ENCODE measurements at places on chromosomes 6 and 20.

GRCh38 chr6:149259753-149260152, 57.8 kb upstream of the TAB2 start:
- DNase-seq = no peak

DNA sequence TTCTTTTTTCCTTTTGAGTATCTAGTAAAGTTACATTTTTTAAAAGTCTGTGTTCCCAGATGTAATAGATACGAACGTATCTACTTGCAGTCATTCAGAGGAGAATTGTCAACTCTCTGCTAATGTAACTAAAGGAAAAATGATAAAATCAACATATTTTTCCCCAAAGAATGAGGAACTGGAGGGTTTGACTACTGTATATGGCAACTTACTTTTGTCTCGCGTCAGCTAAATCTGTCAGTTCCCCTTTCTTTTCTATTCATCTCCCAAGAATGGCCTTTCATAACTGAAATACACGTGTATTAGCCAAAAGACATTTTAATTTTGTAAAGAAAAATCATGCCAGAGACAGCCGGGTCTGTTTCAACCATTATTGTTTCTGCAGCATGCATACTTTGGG, 5.4 kb downstream of the EYA2 start:
- no peak for DNase-seq

- DNase-seq = no peak
Measured at GRCh38 chr6:12473494-12473893, 183.3 kb downstream of the EDN1 start.

DNA sequence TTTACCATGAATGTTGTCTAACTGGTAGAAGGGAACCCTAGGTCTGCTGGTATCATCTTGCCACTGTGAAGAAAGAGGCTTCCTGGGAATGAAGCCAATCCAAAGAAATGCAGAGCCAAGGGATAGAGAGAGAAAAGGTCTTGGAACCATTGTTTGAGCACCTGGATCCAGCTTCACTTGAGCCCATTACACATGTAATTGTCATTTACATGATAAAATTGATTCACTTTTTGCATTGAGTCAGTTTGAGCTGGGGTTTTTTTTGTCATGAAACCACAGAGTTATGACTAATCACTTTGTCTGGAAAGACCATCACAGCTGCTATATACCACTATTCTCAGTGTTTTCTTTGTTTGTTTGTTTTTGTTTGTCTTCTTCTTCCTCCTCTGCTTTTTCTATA, 112.3 kb downstream of the CBLN4 start:
- DNase-seq = no peak

DNA sequence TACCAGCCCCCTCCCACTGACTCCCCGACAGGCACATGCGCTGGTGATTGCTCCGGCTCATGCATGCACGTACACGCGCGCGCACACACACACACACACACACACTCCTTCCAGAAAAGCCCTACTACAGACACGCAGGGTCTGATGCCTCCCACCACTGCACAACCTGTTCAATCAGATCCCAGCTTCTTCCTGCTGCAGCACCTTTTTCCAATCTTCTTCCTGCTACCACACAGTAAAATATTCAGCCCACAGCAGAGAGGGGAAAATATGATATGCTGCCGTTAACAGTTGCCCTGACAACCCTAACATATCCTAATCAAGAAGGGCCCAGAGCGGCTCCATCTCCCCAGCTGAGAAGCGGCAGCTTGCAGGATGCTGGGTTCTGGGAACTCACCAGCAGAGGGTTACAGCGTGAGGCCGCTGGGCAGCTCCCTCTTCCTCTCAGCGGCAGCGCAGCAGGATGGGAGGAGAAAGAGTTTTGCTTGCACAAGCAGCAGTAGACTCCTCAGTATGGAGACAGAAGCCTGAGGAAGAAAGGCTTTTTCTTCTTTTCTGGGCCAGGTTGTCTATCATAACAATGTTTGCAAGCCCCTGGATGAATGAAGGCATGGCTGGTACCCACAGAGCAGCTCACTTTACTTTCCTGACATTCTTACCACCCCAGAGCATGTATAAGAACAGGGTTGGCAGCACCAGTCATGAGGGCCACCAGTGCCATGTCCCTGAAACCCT, 23.9 kb downstream of the MAP7 start:
- DNase-seq = peak; percentile 36

- no peak for DNase-seq
Measured at GRCh38 chr20:60632391-60633262, 619.4 kb upstream of the CDH4 start.

DNA sequence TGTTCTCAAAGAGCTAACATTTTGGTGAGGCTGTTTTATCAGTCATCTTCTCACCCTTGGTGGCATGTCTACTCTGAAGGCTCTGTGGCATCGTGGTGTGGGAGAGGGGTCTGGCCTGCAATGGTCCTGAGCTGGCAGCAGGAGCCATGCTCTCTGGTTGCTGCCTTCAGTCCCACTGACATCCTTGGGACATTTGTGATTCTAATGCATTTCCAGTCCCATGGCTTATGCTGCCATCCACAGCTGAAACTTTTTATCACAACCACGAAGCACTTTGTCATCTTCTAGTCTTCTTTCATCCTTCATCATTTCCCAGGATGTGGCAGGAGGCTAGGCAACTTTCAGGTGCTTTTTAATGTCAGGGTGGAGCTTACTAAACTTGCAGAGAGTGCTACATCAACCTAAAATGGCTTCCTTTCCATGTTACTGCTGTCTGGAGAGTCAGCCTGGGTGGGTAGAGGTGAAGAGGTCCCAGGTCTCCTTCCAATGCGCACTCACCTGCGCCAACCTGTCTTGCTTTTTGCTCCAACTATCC, 77.1 kb downstream of the GPR63 start:
- no peak for DNase-seq

DNA sequence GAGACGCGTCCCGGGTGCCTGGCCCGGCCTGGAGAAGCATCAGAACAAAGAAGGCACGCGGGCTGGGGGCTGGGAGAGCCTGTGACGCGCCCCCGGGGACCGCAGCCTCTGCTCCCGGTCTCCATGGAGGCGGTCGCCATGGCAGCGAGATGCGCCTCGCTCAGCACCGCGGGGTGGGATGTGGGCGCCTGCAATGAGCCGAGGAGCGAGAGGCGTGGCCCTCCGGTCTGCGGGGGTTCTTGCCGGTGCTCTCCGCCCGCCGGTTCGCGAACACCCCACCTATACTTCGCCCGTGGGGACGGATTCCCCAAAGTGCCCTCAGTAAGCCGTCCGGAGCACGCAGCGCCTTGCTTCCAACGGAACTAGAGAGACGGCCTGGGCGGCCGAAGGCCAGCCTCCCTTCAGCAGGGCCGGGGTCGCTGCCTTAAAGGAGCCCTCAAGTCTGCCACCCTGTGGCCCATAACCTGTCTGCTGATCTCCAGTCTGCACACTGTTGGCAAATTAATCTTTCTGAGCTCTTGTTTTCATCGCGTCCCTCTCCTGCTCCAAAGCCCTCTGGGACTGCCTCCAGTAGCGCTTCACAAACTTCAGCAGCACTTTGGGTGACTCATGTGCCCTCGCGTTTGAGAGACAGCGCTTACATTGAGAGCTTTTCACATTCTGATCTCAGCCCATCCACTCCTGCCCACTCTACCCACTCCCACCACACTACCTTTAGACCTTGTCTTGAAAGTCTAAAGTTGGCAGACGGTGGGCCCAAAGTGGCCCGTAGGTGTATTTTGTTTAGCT, 983 bp upstream of the ADISSP start:
- DNase-seq = peak; percentile 84

GRCh38 chr6:2134554-2134953, 110.9 kb downstream of the GMDS start:
- DNase-seq = no peak

- no peak for DNase-seq
Measured at GRCh38 chr20:25327521-25328235, 63.0 kb downstream of the ABHD12 start.

- no peak for DNase-seq
Measured at GRCh38 chr6:111258615-111259088, 171.3 kb downstream of the SLC16A10 start.

DNA sequence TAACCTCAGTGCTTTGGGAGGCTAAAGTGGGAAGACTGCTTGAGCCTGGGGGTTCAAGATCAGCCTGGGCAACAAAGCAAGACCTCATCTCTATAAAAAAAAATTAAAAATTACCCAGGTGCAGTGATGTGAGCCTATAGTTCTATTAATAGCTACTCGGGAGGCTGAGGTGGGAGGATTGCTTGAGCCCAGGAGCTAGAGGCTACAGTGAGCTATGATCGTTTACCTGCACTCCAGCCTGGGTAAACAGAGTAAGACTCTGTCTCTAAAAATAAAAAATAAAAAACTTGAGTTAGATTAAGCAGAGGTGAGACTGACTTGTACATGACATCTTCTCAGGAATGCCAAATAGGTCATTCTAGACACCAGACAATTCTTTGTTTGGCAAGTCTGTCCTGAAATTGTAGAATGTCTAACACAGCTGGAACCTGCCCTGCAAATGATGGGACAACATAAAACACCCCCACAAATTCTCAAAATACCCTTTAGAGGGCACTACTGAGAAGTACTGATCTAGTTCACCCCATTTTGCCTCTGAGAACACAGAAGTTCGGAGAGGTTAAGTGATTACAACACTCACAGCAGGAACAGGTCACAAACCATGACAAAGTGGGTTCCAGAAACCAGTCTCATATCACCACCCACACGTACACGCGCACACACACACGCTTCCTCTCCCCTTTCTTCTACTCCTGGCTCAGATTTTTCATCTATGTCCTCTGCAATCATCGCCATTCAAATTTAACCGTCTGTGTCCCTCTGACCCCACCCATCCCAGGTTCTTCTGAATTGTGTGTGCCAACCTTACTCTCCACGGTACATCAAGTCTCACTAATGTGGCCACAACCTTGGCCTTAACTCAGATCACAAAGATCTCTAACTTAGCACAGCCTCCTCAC, 38.3 kb downstream of the ARHGAP18 start:
- DNase-seq = no peak

GRCh38 chr20:53960579-53961272, 109.7 kb downstream of the BCAS1 start:
- no peak for DNase-seq

GRCh38 chr20:46438156-46438750, 31.8 kb upstream of the ELMO2 start:
- DNase-seq = peak; percentile 25

DNA sequence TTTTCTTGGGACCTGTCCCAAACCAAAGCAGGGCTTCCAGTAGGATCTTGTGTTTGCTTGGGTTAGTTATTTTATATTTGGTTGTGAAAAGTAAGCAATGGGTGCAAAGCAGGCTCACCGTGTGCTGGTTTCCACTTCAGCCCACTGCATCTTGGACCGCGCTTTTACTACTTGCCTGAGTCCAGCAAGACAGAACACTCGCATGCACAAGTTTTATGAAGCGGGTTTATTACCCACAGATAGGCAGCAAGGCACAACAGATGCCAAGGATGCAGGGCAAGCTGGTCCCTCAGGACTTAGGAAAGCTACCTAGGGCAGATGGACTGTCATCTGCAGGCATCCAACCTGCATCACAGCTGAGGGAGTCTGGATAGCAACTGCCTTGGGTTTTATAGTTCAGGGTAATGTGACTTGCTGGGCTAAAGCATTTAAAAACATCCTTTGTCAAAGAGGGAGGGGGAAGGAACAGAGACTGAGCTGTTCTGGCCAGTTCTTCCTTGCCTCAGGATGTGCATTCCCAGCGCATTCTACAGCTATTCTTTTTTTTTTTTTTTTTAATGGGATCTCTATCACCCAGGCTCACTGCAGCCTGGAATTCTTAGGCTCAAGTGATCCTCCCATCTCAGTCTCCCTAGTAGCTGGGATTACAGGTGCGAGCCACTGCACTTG, 18.5 kb downstream of the CITED2 start:
- DNase-seq = no peak

- DNase-seq = no peak
Measured at GRCh38 chr20:23115822-23116221, 29.7 kb upstream of the CD93 start.

DNA sequence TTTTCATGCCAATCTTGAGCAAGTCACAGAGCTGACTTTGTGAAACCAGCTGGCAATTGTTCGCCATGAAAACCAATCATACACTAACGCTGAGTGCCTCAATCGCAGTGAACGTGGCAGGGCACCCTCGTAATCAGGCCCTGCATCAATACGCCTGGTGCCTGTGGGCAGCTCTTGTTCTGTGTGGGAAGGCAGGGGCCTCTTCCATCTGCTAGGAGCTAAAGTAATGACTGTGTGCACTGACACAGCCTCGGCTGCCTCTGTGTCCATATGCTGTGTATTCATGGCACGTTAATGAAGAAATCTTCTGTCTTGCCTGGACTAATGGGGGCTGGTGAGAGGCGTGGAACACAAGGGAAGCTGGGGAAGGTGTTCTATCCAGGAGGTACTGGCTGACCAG, 27.8 kb upstream of the SYNDIG1 start:
- DNase-seq = no peak

DNA sequence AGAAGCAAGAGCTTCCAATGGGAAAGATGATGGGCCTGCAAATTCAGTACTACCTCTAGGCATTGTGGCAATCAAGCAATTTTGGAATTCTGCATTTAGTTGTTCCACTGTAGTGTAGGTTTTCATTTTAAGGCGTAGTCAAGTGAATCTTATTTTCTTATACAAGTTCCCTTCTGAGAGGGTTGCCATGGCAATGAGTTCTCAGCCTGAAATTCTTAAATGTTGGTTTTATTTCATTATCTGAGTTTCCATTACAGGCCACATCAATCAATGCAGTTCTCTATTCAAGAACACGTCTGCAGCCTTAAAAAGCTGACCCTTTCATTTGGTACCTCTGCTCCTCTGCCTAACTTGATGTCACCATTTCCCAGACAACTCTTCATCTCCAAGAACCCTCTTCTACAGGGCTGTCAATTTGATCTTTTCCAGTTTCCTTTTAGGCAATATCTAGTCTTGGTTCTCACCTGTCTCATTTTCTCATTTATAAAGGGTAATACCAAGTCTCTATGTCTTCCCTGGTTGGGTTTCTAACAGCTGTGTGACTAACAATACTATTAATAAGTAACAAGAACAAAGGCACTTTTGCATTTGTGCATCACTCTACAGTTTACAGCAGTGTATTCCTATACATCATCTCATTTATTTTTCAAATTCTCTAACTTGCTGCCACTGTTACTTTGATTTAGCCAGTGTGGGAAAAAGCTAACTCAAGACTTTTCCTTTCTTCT, 898.2 kb upstream of the FLRT3 start:
- DNase-seq = no peak

DNA sequence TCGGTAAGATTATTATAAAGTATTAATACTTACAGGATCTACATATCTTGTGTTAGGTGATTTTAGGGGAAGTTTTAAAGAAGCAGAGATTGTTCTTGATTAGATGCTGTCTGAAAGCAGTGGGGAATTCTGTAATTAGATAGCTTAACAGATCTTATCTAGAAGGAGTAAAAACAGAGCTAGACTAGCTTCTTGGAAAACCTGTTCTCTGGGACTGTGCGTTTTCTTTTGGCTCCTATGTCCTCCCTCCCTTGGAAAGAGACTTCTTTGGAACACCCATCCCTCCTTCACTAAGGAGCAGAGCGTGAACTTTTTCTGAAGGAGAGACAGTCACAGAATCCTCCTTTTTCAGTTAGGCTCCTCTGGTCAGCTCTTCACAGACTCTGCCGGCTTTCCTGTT, 83.5 kb upstream of the ZNF184 start:
- DNase-seq = no peak

GRCh38 chr6:56244528-56245253, 2.7 kb downstream of the COL21A1 start:
- DNase-seq = no peak

Data from COR-L47 (cell line).